ENCODE measurements at places on chromosomes 6 and 20.

- H3K27ac ChIP-seq: no peak overlapping the region
- peaks cover 28% of the 10 kb centered on the region for H3K36me3 ChIP-seq
- no peaks in the 10 kb centered on the region for H3K4me1 ChIP-seq
- no peak overlapping the region for H3K4me3 ChIP-seq
Observed at GRCh38 chr20:38514185-38514584, 41.5 kb downstream of the RALGAPB start.

DNA sequence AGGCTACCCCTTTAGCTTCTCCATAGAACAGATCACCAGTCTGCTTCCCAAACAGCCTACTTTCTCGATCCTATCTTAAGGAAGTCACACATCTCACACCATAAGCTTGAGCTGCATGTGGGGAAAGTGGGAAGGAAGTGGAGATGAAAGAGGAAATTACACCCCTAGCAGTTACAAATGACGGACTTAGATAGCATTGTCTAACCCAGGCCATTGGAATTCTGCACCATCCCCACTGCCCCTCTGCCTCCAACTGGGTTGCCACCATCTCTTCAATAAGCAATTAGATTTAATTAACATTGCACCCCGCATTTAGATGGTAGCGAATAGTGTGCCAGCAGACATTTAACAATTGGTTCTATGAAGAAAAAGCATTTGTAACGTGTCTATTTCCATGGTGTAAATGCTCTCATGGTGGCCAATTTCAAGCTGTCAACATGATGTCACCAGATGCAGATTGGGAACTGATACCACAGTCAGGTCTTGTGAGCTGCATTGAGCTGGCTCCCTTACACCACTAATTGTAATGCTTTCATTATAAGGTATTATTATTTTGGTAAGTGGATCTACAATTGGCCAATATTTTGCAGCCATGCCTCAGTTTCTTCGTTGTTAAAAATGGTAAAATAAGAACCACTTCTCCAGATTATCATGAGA lies 124.7 kb downstream of the CD24 start:
- no peak overlapping the region for H3K27ac ChIP-seq
- no peak for DNase-seq
- no peaks in the 10 kb centered on the region for H3K36me3 ChIP-seq
- no peaks in the 10 kb centered on the region for H3K27me3 ChIP-seq
- no peak overlapping the region for H3K4me3 ChIP-seq
- no peaks in the 10 kb centered on the region for H3K4me1 ChIP-seq

- no peaks in the 10 kb centered on the region for H3K27me3 ChIP-seq
- no peak for DNase-seq
- H3K4me1 ChIP-seq: no peaks in the 10 kb centered on the region
- no peak overlapping the region for H3K27ac ChIP-seq
- H3K4me3 ChIP-seq: no peak overlapping the region
- no peaks in the 10 kb centered on the region for H3K36me3 ChIP-seq
Observed at GRCh38 chr20:43840382-43841070, 74.1 kb upstream of the TOX2 start.

- no peaks in the 10 kb centered on the region for H3K27me3 ChIP-seq
- no peaks in the 10 kb centered on the region for H3K36me3 ChIP-seq
- no peak overlapping the region for H3K27ac ChIP-seq
- H3K4me3 ChIP-seq: no peak overlapping the region
Observed at GRCh38 chr20:9241721-9242427, 173.0 kb downstream of the PLCB4 start.

DNA sequence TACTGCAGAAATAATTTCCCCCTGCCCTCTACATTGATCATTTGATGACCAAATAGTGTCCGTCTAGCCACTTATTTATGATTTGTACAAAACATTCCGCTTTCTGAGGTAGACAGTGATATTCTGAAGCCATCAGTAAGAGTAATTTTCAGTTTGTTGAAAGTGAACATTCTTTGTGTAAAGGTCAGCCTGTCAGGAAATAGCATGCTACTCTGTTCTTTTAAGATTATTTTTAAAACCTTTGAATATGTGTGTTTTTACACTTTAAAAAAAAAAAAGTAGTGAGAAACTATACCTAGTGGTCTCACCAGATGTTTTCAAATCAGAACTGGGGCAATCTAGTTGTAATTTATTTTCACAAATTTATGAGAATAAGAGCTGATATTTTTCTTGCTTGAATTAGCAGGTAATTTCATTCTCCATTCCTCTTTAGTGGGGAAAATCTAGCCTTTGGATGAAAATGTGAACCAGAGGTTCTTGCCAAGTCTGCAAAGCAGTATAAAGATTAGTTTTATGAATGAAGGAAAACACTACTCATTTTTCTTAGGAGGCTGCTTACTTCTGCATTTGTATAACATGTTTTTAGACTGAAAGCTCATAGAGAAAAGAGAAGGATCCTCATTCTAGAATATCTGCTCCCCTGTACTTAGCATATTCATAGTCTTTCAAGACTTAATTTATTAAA lies 12.1 kb upstream of the REV3L start:
- no peak overlapping the region for H3K4me3 ChIP-seq
- H3K4me1 ChIP-seq: peaks cover 5% of the 10 kb centered on the region
- no peaks in the 10 kb centered on the region for H3K27me3 ChIP-seq
- DNase-seq: no peak
- peak overlapping the region; percentile 7 for H3K27ac ChIP-seq

Measured in tibial artery (tissue), 4 donors.